ENCODE measurements at places on chromosomes 12 and 14.

DNA sequence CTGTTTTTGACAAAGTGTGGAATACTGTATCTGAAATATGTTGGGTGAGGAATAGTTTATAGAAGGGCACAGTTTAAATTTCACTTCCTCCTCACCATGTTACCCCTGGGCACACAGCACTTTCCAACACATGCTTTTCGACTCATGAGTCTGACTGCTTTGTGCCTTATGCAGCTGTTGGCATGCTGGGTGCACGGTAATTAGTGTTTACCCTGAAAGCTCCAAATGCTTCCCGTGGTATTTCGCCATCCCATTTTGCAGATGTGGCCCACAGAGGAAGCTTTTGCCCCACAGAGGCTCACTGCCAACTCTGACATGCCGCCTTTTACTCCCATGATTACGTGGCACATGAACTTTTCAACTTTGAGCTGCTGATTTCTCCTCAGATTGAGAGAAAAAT is 168.6 kb downstream of the PRKCH start:
- no peak for DNase-seq

- no peak for DNase-seq
Measured at GRCh38 chr14:104982548-104983230, 2.9 kb upstream of the CLBA1 start.

- no peak for DNase-seq
Measured at GRCh38 chr12:125434936-125435443, 369.8 kb downstream of the AACS start.

- no peak for DNase-seq
Measured at GRCh38 chr12:52651726-52652261, at the start of gene KRT2. Gene KRT2 (minus strand): TSS chr12:52652211. CDS start chr12:52652142, 69 bp downstream.

GRCh38 chr12:56206452-56207166 is 15.1 kb downstream of the RNF41 start:
- no peak for DNase-seq

- no peak for DNase-seq
Measured at GRCh38 chr14:92546347-92547053, 32.9 kb downstream of the RIN3 start.

GRCh38 chr12:108589028-108589839 is 8.7 kb downstream of the TMEM119 start:
- no peak for DNase-seq

DNA sequence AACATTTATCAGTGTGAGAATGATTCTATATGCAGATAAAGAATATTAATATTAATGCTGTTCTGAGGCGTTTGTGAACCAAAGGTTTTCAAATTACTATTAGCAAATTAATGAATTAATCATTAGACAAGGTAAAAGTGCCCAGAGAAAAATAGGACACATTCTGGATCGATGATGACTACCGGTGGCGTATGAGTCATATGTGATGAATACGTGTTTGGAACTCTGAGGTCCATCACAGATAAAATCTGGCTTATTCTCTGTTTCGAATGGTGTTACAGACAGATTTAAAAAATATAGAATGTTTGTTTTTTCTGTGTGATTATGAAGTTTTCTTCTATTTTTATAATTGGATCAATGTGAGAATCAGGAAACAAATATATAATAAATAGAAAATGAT is 79.2 kb upstream of the RTL1 start:
- no peak for DNase-seq

DNA sequence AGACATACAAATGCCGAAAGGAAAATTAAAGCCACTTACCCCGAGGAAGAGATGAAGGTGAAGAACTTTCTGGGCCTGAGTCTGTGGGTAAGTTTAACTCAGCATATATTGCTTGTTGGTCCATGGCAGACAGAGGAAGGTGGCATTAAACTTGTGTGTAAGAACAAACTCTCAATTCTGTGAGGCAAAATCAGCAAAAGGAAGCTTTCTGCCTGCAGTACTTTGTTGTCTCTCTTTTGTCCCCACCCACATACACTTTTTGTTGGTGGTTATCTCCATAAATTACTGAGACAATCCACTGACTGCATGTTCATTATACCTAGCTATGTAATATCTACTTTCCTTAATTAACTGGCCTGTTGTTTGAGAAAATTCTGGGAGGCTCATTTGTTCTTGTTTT is at the start of gene KLRB1:
Gene KLRB1, minus strand, starts transcription at position 201 of the 400 bp plus-strand sequence. Its CDS starts 77 bp downstream, at position 124.
- no peak for DNase-seq

- DNase-seq: no peak
Measured at GRCh38 chr12:31496257-31496656, 94.7 kb downstream of the DENND5B start.

DNA sequence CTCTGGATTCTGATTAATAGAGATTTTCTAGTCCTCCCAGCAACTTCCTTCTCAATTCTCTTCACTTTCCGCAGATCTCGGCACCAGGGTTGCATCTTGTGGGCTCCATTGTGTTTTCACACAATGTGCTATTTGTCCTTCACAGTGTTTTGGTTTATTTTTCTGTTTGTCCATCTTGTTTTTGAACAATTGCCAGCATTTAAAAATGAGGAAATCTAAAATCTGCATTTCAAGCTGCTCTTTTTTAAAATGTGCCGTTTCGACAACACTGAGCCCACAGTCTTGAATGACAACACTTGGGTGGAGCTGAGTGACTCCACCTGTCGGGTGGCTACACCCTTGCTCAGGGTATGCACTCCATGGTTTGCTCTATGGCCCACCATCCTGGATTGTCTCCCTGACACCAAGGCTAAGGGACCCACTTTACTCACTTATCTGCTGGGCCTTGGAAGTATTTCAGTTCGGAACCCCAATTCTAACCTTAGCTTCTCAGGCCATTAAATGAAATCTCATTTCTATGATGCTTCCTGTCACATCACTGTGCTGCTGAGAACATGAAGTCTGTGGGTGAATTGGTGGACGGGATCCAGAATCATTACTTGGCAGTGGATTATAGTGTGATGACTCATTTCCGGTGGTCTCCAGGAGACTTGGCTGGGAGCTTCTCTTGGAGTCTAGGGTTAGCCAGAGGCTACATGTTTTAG is 3.4 kb upstream of the MYRFL start:
- DNase-seq: no peak

- no peak for DNase-seq
Measured at GRCh38 chr12:1719139-1719538, 28.3 kb downstream of the ADIPOR2 start.

GRCh38 chr14:101289230-101289690 is 272.0 kb upstream of the DIO3 start:
- no peak for DNase-seq

DNA sequence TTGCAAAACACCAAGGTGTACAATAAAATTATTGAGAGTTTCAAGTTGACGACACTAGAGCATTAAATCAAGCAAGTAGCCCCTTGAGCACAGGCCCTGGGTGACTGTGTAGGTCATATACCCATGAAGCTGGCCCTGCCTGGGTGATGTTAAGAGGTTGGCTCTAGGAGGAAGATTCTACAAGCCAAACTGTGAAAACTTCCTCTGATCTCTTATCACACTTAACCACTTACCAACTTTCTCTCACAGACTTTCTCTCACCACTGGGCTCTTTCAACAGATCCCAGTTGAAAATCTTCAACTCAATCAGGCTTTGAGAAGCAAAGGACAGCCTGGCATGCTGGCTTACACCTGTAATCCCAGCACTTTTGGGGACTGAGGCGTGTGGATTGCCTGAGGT is 186.9 kb upstream of the BTG1 start:
- no peak for DNase-seq

GRCh38 chr12:120413901-120414695 is 23.8 kb upstream of the COX6A1 start:
- DNase-seq: no peak
